AG09309 (cell line): ENCODE measurements at places on chromosomes 5 and 9.

DNA sequence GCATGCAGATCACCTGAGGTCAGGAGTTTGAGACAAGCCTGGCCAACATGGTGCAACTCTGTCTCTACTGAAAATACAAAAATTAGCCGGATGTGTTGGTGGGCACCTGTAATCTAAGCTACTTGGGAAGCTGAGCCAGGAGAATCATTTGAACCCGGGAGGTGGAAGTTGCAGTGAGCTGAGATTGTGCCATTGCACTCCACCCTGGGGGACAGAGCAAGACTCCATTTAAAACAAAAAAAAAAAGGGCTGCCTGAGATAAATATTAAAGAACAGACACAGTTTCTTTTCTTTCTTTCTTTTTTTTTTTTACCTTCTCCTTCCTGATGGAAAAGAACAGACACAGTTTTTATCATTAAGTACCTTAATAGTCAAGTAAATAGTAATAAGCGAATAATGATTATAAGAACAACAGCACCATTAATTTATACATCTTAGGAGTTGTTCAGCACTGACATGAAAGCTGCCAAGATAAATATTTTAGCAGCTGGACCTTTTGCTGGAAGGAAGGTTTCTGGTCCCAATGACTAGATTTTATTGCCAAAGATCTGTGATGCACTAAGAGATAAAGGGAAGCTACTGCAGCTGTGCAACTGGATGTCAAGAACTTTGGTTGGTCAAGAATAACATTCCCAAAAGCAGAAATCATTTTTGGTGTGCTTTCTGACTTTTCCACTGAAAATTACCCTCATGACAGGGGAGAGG, 7.0 kb downstream of the CENPP start:
- DNase-seq = no peak

- no peak for DNase-seq
These were observed 2.7 kb downstream of the RNF20 start for GRCh38 chr9:101536351-101536750.

DNA sequence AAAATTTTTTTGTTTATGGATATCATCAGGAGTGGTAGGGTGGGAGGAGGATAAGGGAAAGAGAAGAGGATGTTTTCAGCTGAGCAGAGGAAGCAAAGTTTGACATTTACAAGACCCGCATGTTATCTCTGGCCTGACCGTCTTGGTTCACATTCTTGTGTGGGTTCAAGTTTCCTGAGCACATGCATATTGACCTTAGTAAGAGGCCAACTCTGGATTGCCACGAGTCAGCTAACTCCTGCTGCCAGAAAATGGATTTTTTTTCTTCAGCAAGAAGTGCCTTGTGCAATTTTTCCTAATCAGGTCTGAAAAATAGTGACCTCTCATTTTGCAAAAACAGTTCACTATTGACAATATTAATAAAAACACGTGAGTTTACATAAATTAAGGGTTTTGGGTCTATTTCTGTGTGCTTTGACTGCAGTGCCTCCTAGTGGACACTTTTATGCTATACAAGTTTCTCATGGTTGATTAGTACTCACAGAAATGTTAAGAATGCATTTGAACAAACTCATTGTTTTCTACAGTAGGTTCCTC, 27.1 kb upstream of the BASP1 start:
- DNase-seq = peak; percentile 62

DNA sequence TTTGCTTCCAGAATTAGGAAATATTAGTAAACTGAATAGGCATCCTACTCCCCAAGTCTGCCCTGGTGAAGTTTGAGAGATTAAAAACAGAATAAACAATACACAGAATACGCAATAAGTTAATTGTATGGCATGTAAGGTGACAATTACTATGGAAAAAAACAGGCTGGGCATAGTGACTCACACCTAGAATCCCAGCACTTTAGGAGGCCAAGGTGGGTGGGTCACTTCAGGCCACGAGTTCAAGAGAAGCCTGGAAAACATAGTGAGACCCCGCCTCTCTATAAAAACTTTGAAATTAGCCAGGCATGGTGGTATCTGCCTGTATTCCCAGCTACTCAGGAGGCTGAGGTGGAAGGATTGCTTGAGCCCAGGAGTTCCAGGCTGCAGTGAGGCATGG, 64.2 kb upstream of the SUSD1 start:
- DNase-seq = no peak

DNA sequence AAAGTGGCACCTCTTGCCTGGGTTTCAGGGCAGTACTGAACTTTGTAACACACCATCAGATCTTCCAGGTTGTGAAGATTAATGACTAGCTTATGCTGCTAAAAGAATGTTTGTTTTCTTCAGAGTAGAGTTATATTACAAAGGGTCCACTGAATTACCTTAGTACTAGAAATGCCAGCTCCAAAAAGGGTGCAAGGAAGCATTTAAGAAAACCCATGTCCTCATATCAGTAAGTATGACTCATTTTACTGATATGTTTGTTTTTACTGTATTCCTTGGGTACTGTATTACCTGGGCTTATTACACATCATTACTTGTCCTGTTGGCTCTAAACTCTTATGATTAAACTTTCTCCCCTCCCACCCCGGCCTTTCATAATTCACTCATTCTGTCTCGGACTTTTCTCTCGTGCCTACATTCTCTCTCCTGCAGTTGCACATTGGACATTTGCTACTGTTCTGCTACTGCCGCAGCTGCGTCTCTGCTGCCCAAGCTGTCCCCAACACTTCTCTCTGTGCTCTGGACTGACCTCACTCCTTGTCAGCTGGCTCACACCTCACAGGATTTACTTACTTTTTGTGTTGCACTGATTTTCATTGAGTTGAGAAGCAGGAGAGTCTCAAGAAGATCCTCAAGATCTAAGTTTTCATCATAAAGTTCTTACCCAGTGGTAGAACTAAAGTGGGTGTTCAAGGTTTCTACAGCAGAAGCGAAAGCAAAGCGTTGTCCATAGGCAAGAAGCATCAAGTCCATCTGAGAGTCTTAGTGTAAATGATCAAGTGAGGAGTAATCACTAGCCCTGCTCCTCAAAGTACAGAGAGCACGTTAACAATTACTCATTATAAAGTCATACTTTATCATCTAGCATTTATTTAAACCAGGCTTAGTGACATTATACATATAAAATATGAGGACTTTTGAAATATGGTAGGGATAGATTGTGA, 53.2 kb upstream of the C9orf72 start:
- no peak for DNase-seq

DNA sequence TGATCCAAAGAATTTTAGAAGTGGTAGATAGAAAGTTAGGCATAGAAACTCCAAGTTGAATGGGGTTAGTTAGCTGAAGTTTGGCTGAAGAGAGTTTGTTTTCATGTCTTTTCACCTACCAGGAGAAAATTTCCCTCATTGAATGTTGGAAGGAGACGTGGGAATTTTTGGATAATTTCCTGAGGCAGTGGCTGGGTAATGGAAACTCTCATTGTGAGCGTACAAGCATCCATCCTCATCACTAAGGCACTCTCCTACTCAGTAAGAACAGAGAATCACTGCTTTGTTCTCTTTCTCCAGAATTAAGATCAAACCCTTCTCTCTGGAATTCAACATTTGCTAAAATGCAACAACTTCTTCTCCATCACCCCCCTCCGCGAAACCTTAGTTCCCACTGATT, 179.7 kb downstream of the PALM2AKAP2 start:
- DNase-seq = no peak

GRCh38 chr9:2261421-2262103, 246.4 kb downstream of the SMARCA2 start:
- DNase-seq = no peak

- DNase-seq = no peak
These were observed 9.6 kb upstream of the PAPPA start for GRCh38 chr9:116144038-116144437.

DNA sequence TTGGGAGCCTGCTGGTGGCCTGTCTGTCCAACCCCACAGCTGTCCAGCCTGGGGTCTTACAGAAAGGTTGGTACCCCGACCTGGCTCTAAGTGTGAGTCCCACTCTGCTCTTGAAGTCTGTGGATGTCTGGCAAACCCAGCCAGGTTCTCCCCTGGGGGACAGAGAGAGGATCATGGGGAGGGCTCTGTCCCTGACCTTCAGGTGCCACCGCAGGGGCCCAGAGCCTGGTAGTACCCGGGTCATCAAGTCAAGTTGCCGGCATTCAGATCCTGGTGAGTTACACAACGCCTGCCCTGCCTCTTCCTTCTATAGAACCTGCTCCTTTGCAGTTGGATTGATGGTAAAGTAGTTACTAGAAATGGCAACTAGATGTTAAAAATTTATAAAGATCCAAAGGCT, 66.7 kb downstream of the ADAMTS2 start:
- no peak for DNase-seq

- DNase-seq = no peak
These were observed 15.6 kb downstream of the MLLT3 start for GRCh38 chr9:20606652-20607051.

DNA sequence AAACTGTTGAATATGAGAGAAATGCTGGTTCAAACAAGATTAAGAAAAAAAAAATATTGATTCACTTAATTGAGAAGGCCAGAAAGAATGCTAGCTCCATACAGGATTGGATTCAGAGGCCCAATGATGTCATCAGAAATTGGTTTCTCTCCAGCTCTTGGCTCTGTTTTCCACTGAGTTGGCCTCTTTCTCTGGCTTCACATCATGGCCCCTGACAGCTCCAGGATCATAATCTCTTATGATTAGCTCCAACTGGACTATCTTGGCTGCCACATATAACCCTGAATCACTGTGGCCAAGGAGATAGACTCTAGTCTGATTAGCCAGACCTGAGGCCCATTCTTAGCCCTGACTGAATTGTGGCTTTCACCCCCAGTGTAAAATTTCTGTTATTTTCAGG, 244.7 kb upstream of the GRAMD2B start:
- DNase-seq = no peak

DNA sequence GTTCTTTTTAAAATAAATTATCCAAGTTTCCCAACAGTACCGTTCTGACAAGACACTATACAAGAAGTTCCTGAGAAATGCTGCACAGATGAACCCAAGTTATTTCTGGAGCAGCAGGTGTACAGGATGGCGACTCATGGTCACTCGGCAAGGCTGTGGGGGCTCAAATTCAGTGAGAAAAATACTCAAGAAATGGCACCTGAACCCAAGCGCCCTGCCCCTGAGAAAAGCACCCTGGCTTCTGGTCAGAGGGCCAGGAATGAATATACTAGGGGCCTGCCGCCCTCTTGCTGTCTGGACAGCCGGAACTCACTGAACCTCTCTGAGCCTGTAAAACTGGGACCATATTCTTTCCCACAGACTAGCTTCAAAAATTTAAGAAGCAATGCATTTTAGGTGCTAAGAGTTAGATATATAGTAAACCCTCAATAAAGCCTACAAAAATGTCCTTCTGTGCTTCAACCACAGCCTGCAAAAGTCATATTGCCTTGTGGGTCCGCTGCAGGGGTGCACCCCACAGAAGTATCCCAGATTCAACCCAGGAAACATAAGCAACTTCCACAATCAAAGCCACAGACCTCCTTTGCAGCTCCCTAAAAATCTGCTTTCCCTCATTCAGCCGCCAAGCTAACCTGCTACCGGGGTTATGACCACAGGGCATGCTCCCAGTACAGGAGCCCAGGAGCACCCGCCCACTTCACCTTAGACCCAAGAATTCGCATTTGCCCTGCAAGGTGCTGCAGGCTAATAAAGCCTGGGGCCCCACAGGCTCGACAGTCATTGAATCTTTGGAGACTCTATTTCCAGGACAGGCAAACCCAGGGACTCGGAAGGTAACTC, 1.4 kb downstream of the RAPGEF1 start:
- DNase-seq = no peak

- DNase-seq = no peak
These were observed 6.6 kb downstream of the C5orf52 start for GRCh38 chr5:157677931-157678330.

DNA sequence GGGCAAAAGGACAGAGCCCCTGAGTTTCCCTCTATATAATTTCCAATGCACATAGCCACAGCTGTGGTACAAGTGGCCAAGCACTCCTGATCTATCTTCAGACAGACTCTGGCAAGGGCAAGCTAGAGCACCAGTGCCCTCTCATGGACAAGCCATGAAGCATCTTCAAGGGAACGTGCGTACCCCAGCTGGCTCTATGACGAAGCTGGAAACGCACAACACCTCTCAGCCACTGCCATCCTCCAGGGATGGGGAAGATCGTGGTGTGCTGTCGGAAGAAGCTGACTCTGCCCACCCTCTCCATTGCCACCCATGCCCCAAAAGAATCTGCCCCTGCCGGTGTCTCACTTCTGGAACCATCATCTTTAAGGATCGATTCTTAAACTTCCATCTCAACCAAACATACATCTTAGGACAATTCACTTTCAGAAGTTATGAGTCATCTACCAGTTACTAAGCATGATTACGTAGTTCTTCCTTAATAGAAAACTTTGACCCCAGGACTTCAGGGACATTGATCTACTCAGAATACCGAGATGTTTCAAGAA, 482.9 kb downstream of the AGTPBP1 start:
- peak; percentile 59 for DNase-seq

- no peak for DNase-seq
These were observed 16.7 kb upstream of the CD74 start for GRCh38 chr5:150429410-150429873.

- no peak for DNase-seq
These were observed 1730.6 kb downstream of the EFNA5 start for GRCh38 chr5:105940181-105940580.

GRCh38 chr5:24347158-24347557, 297.6 kb downstream of the CDH10 start:
- no peak for DNase-seq

DNA sequence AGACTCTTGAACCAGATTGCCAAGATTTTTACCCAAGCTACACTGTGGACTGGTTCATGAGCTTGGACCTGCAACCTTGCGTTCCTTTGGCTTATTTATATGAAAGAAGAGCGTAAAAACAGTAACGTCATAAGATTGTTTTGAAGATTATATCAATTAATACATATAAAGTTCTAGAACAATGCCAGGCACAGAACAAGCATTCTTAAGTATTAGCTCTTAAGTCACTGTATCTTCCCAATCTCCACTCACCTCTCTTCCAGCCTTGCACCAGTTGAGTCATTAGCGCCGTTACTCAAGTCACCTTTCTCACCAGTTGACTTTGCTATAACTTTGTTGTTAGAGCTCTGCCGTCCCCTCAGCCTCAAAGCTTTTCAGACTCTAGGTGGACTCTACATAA, 415.7 kb downstream of the PLK2 start:
- no peak for DNase-seq

- no peak for DNase-seq
These were observed 1.1 kb downstream of the ATPSCKMT start for GRCh38 chr5:10248378-10249260.

GRCh38 chr9:19720377-19720776, 68.5 kb downstream of the SLC24A2 start:
- DNase-seq = no peak

DNA sequence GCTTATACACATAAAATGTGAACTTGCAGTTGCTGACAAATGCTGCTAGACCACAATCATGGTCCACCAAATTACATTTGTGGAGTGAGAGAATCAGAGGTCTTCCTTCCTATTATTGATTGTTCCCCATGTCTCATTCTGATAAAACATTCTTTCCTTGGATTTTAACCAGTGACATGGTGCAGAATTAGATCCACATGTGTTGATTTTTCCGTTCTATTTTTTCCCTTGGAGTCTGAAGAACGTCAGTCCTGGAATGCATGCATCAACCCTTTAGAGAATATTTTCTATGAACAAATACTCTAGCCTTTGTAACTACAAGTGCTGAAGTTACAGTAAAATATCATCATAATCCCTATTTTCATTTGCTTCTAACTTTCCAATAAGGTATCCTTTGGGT, 170.7 kb upstream of the SPRY4 start:
- no peak for DNase-seq

GRCh38 chr5:54678737-54679136, 161.2 kb downstream of the SNX18 start:
- DNase-seq = no peak
